PC-3 (cell line): ENCODE measurements at places on chromosomes 11 and 22. TPM values are rescaled to one million over a fixed set of nuclear protein-coding genes. Genes with fewer than 3 reads are reported as not detected.
A peak's percentile ranks its signal among the peaks of the same experiment; 100 is the strongest.

- DNase-seq: no peak
Measured at GRCh38 chr11:114612686-114613085, 17.1 kb upstream of the NXPE4 start.

- DNase-seq: peak; percentile 22
Measured at GRCh38 chr11:3157381-3158130, 7.6 kb downstream of the OSBPL5 start.

DNA sequence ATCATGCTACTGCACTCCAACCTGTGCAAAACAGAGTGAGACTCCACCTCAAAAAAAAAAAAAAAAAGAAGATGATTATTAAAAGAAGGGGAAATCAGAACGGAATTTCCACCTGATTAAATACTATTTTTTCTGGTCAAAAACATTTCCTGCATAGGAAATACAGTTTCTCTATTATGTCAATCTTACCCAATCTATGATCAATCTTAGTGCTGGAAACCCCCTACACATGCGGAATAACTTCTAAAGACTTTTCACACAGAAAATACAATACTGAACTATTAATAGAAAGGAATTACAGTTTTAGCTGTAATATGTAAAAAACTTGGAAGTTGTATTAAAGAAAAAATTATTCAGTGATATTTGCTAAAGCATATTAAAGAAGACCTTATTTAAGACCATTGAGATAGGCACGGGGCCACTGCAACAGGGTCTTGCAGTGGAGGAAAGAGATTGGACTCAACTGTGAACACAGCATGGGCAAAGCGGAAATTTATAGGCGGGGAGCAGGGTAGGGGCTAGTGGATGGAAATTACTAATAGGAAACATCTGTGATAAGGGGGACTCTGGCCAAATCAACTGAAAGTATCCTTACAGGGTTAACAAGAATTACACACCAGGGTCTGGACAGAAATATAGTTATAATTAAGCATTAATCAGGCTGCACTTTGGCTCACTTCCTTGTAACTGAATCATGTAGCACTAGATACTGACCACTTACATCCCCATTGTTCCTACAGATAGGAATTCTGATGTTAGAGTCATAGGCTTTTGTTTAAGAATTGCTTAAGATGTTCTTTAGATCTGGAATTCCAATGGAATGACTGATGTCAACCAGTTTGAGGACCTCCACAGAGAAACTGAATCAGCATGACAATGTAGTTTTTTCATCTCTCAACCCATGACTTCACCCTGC is 411.5 kb upstream of the DDI1 start:
- peak; percentile 96 for DNase-seq

- DNase-seq: no peak
Measured at GRCh38 chr22:46046299-46046685, 69.3 kb upstream of the WNT7B start.

GRCh38 chr22:35191412-35191811 is 65.9 kb upstream of the HMGXB4 start:
- peak; percentile 78 for DNase-seq

Gene SLC22A9
- not detected in 2 replicates for total RNA-seq

Gene KREMEN1
- 2.7 and 4.1 TPM in 2 replicates for total RNA-seq
